ENCODE measurements at places on chromosomes 12 and 14.

- peak; percentile 98 for DNase-seq
Measured at GRCh38 chr12:52032804-52033445, 18.3 kb upstream of the NR4A1 start.

DNA sequence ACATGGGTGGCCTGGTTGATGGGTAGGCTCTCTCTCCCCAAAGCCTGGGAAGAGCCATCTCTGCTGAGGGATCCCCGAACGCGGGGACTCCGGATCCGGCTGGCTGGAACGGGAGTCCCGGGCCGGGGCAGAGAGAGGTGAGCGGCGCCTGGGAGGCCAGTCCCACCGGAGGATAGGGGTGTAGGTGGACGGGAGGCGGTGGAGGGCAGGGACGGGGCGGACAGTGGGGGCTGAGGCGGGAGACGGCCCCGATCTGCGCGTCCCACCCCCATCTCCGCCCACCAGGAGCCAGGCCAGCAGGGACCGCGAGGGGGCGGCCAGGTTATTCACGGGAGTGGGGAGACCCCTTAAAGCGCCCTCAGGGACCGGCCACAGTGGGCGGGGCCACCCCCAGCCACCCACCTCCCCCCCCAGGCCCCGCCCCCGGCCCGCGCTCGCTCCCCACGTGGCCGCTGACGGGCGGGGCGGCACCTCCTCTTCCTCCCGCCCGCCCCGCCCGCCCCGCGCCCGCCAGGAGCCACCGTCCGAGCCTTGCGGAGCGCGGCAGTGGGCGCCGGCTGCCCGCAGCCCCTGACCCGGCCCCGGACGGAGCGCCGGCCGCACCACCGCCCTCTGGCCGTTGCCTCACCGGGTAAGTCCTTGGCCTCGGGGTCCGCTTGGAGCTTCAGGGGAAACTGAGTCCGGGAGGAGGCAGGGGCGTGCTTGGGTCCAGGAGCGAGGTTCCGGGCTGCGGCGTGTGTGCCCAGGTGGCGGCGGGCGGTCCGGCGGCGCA lies at the start of gene INF2:
INF2 (plus strand) TSS at position 510 of the 772 bp plus-strand sequence. CDS start 11,748 bp downstream, outside the sequence.
- peak; percentile 69 for DNase-seq

- no peak for DNase-seq
Measured at GRCh38 chr12:29534935-29535334, 37.4 kb upstream of the OVCH1 start.

- no peak for DNase-seq
Measured at GRCh38 chr12:90631591-90632212, 323.3 kb downstream of the CCER1 start.

DNA sequence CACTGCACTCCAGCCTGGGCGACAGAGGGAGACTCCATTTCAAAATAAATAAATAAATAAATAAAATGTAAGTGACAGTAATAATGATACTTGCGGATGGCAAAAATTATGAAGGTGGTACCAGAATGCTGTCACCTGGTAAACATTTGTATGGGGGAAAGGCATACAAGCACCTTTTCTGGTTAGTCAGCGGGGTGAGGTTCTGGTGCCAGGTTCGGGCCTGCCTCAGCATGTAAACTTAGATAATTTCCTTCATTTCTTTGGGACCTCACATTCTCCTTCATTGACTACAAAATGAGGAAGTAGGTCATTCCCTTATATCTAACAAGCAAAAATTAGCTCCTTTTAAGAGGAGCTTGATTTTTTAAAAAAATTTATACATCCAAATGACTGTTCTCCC lies 10.8 kb downstream of the VTI1B start:
- no peak for DNase-seq

DNA sequence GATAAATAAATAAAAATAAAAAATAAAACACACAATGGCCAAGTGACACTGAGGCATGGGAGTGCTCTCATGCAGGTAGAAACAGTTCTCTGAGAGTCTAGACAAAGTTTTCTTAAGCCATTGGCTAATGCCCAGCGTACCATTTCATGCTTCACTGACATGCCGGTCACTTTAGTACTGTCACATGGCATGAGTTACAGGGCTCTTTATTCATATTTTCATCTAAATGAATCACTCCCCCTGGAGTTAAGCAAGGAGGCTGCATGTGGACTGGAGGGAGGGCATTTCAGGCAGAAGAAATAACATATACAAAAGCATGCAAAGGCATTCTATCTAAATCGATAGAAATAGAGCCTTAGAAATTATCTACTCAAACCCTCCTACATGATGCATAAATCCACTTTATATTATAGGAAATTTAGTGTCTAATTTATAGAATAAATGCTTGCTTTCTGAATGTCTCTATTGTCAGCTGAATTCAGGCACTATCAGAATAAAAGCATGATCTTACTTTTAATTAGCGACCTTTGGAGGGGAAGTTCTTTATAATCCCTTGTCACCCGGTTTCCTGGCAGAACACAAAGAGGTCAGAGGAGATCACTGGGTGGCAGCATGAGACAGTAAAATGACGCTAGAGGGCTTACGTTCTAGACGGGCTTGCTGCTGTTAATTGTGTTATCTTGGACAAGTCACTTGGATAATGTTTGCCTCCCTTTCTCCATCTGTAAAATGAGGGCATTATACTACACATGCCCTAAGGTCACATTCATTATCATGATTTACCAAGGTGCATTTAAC lies 17.5 kb downstream of the DYRK4 start:
- DNase-seq: no peak

GRCh38 chr12:31406345-31406744 lies 80.4 kb upstream of the SINHCAF start:
- no peak for DNase-seq

- DNase-seq: no peak
Measured at GRCh38 chr12:76633415-76633814, 73.8 kb upstream of the OSBPL8 start.

- DNase-seq: peak; percentile 14
Measured at GRCh38 chr12:122406701-122407164, 15.7 kb downstream of the CLIP1 start.

GRCh38 chr12:121423253-121423652 lies 23.3 kb downstream of the RNF34 start:
- DNase-seq: no peak

- no peak for DNase-seq
Measured at GRCh38 chr12:128621304-128621703, 202.5 kb downstream of the SLC15A4 start.

DNA sequence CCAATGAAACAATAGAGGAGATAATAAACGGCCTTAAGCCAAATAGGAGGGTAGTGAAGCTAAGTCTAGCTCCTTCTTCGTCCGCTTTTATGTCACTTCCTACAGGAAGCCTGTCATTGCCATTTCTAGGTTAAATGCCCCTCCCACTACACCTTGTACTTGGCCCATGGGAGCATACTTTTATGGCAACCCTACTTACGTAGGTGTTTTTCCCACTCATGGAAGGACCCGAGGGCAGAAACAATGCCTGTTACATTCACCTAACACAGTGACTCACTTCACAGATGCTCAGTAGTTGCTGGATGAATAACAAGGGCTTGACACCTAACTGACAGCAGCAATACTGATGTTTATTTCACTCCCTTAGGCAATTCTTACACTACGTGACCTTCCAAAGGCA lies 44.5 kb downstream of the ALKBH1 start:
- no peak for DNase-seq

DNA sequence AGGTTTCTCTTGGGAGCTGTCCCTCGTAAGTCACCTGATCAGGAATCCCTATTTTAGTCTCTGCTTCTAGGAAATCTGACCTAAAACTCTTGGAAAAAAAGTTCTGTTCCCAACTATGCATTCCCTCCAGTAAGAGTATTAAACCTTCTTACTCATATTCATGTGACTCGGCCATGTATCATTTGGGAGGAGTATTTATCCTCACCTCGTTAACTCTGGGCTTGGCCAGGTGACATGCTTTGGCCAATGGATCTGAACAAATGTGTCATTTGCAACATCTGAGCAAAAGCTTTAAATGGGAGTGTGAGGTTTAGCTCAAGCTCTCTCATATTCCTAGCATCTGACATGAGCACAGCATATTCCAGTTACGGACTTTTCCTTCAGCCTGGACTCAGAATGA lies 226.8 kb downstream of the NUAK1 start:
- DNase-seq: no peak

- no peak for DNase-seq
Measured at GRCh38 chr12:54257332-54257731, 22.6 kb downstream of the CBX5 start.

GRCh38 chr12:118357257-118358007 lies 15.3 kb downstream of the TAOK3 start:
- DNase-seq: peak; percentile 39

DNA sequence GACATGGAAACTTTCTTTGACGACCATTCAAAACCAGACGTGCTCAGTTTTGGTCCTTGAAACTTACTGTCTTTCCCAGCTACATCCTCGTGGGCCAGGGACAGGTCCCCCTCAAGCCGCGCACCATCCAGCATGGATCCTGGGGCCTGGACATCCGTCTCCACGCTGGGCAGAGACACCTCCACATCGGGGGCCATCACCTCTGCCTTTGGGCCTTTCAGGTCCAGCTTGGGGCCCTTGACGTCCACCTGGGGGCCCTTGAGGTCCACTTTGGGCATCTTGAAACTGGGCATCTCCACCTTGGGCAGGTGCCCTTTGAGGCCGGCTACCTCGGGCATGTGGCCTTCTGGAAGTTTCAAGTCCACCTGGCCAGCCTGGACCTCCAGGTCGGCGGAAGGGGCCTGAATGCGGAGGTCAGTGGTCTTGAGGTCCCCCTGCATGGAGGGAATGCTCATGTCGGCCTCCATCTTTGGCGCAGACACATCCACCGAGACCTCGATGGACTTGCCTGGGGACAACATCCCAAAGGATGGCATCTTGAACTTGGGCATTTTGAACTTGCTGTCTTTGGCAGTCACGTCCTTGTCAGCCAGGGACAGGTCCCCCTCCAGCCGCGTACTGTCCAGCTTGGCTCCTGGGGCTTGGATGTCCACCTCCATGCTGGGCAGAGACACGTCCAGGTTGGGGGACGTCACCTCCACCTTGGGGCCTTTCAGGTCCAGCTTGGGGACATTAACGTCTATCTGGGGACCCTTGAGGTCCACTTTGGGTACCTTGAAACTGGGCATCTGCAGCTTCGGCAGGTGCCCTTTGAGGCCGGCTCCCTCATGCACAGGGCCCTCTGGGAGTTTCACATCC lies 17.1 kb downstream of the PLD4 start:
- no peak for DNase-seq

- no peak for DNase-seq
Measured at GRCh38 chr14:55777877-55778276, 197.9 kb downstream of the KTN1 start.

GRCh38 chr12:31326736-31327659 lies 1.0 kb upstream of the SINHCAF start:
- peak; percentile 37 for DNase-seq

- peak; percentile 95 for DNase-seq
Measured at GRCh38 chr14:66009089-66009488, 477.1 kb upstream of the CCDC196 start.

DNA sequence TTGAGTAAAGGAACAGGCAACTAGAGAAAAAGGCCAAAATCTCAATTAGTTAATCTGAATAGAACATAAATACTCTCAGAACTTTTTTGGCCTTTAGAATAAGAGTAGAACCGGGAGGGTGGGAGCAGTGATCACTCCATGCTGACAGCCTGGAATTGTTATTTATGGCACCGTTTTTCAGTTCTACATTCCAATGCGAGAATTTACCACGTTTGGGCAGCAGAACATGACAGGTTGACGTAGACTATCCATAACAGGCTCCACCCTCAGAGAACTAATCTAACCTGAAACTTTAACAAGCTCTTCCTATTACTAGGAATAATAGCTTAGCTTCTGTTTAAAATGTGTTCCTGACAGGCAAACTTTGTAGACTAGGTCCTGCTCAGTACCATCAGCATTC lies 379.1 kb downstream of the SEC23A start:
- peak; percentile 43 for DNase-seq

- no peak for DNase-seq
Measured at GRCh38 chr14:94761348-94761996, 8.4 kb downstream of the GSC start.

GRCh38 chr14:76956316-76957090 lies 72.0 kb downstream of the IRF2BPL start:
- DNase-seq: peak; percentile 97

DNA sequence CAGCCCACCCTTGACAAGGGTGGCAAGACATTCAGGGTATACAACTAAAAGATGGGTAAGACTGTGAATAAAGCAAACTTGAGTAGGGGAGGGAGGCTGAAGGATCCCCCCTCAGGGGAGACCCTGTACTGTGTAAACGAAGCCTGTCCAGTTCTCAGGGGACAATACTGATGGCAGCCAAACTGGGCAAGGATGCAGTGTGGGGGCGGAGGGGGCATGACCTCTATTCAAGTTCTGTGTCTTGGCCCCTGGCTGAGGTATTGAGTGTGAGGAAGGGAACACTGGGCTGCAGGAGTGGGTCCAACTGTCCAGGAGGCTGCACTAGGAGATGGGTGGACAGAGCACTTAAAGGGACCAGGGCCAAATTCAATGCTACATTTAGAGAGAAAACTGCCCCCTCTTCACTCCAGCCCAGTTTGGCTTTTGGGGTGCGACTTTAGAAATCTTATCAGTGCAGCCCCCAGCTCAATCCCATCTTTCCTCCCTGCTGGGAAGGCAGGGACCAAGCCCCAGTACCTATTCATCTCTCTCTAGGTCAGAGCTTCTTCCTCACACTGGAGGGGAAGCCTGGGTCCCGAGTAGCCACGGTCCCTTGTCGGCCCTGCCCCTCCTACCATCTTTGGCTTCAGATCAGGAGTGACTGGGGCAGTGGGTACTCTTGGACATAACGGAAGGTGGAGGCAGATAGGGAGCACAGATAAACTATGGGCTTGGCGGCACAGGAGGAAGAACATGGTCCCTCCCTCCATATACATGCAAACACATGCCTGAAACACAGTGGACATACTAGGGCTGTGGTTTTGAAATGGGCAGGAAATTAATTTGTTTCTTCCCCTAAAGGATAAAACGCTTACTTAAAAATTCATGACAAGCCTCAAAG lies 11.8 kb downstream of the SLC39A5 start:
- no peak for DNase-seq

GRCh38 chr12:103705927-103706326 lies 118.9 kb downstream of the STAB2 start:
- DNase-seq: no peak

DNA sequence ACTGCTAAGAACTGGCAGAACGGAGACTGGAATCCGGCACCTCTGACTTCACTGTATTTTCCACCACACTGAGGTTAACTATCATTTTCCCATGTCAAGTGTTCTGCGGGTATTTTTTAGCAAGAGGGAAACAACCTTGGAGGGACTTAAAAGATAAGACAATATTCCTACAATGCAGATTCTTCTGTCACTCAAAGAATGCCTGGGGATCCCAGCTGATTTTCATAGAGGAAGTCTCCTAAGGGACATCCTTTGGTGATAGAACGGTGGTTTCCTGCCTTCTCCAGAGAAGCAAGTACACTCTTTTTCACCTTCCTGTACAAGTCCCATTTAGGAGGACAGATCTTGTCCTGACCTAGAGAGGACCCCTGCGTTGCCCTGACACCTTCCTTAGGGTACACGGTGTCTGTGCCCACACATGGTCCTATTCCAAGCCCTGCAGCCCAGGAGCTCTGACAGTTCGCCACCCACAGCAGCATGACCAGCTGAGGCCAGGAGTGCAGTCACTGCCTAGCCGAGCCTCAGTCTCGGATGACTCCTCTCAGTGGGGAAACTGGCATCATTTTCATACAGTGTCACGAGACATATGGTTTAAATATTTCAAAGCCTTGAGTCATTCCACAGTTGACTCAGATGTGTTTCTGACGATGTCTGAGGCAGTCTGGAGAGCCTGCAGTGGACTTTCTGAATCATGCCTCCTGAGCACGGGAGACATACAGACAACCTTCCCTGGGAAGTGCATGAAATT lies 181.3 kb upstream of the FKBP4 start:
- peak; percentile 87 for DNase-seq

GRCh38 chr12:53930591-53931255 lies 7.9 kb upstream of the HOXC13 start:
- no peak for DNase-seq
